ENCODE measurements at places on chromosomes 13 and 19. TPM values are rescaled to one million over a fixed set of nuclear protein-coding genes. Genes with fewer than 3 reads are reported as not detected.

GRCh38 chr13:36706755-36707154 is 32.9 kb downstream of the SERTM1 start:
- no peaks in the 10 kb centered on the region for H3K27me3 ChIP-seq
- no peak overlapping the region for H3K27ac ChIP-seq
- no peak for DNase-seq
- no peaks in the 10 kb centered on the region for H3K36me3 ChIP-seq
- no peaks in the 10 kb centered on the region for H3K4me1 ChIP-seq
- H3K4me3 ChIP-seq: no peak overlapping the region

DNA sequence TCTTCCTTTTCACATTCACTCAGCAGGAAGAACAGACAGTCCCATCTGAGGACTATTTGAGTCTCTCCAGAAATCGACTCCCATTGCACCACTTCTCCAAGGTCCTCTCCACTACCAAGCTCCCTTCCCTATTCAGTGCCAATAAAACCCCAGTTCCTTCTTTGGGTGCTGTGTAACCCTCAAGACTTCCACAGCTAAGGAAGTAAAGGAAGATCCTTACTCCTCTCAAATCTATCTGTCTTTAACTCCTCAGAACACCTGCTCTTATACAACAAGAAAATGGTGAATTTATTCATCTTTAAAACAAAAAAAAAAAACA is 29.2 kb upstream of the TM9SF2 start:
- H3K4me3 ChIP-seq: no peak overlapping the region
- H3K27me3 ChIP-seq: no peaks in the 10 kb centered on the region
- H3K4me1 ChIP-seq: no peaks in the 10 kb centered on the region
- no peak overlapping the region for H3K27ac ChIP-seq

DNA sequence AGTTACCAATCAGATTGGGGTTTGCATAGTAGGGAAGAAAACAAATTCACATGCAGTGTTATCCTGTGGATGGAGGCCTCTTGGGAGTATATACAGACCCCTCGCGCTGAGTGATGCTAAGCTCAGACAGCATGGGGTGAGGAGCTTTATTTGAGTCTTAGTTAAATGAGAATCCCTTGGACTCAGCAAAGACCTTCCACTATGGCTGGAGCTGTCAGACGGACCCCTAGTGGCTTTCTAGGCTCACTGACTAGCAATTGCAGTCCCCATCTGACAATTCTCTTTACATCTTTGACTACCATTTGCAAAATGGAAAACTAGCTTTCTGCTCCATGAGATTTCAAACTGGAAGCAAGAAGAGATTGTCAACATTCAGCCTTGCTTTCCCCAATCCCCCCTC is 90.4 kb downstream of the STOML3 start:
- no peaks in the 10 kb centered on the region for H3K36me3 ChIP-seq
- no peak for DNase-seq
- H3K4me1 ChIP-seq: no peaks in the 10 kb centered on the region
- no peaks in the 10 kb centered on the region for H3K27me3 ChIP-seq

- no peak for DNase-seq
- H3K36me3 ChIP-seq: peaks cover 10% of the 10 kb centered on the region
Observed at GRCh38 chr19:2475018-2475701, 767 bp upstream of the GADD45B start.

DNA sequence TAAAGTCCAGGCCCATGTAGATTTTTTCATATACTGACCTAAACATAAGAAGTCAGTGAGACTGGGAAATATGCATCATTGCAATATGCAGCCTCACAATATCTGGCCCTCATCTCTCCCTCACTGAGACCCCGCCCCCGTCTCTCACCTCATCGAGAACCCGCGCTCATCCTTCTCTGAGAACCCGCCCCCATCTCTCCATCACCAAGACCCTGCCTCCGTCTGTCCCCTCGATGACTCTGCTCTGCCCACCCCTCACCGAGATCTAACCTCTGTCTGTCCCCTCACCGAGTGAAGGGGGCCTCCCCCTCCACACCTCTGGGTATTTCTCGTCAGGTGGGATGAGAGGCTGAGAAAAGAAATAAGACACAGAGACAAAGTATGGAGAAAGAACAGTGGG is 20.5 kb upstream of the ZNF846 start:
- H3K4me1 ChIP-seq: peaks cover 6% of the 10 kb centered on the region
- no peak overlapping the region for H3K4me3 ChIP-seq
- no peaks in the 10 kb centered on the region for H3K36me3 ChIP-seq
- peak overlapping the region; percentile 97 for H3K27ac ChIP-seq

DNA sequence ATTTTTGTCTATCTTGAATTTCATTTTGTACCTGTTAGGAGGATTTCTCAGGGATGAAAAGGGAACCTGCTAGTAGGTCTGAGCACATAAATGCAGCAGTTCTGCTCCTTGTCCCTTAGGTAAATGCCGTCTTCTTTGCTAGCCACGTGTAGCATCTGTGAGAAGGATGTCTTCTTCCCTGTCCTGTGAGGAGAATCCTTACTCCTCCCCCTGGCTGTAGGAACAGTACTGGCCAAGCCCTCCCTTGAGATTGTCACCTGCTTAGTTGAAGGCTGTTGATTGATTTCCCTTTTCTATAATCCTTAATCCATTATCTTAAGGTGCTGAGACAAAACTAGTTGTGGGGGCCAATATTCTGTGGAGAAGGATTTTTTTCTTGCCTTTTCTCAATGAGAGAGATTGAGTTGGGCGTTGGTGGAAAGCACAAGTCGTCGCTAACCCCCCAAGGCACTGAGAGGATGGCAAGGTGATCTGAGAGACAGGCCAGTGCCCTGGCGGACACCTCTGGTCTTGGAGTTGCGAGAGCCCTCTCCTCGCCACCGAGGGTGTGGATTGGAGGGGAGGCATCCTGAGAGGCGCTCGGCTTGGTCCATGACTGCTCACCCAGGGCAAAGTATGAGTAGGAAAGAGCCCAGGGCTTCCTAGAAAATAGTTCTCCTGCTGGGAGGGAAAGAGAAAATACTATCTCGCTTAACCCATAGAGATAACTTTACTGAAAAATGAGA is 216.7 kb downstream of the ATP8A2 start:
- no peak overlapping the region for H3K27ac ChIP-seq
- H3K4me3 ChIP-seq: no peak overlapping the region
- H3K36me3 ChIP-seq: no peaks in the 10 kb centered on the region
- no peak for DNase-seq
- no peaks in the 10 kb centered on the region for H3K27me3 ChIP-seq

DNA sequence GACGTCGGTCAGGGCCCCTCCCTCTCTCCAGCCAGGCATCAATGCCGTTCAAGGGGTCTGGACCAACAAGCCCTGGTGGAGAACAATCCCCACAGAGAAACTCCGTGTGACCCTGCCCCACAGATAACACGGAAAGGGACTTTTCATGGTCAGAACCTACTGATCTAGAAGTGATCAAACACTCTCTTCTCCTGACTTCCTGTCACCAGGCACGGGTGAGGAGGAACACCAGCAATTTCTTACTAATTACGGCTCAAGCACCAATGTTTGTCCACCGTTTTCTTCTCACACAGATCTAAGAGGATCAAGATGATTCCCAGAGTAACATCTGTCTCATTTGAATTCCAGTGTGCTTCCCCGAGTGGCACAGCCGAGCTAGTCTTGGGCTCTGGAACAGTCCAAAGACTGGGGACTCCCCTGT is 11.8 kb downstream of the RASA3 start:
- no peaks in the 10 kb centered on the region for H3K36me3 ChIP-seq
- H3K27me3 ChIP-seq: no peaks in the 10 kb centered on the region
- peaks cover 64% of the 10 kb centered on the region for H3K4me1 ChIP-seq
- no peak overlapping the region for H3K27ac ChIP-seq

DNA sequence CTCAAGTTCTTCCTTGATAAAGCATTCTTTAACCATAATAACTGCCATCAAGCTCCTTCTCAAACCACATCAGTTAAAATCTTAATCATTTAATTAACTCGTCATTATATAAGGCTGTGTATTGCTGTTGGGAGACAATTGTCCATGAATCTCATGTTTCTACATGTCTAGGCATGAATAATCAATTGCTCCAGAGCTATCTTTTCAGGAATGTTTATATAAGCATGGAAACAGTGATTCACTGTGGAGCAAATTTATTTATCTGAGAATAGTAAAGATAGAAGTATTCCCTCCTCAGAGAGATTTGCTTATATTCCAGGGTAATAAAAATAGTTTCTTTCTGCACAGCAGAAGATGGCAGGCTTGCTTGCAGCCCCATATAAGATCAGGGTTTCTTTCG is 71.1 kb downstream of the CBY2 start:
- no peaks in the 10 kb centered on the region for H3K27me3 ChIP-seq
- H3K4me1 ChIP-seq: peaks cover 3% of the 10 kb centered on the region
- no peak for DNase-seq
- no peak overlapping the region for H3K4me3 ChIP-seq

GRCh38 chr13:43650882-43651281 is 135.9 kb downstream of the ENOX1 start:
- H3K36me3 ChIP-seq: no peaks in the 10 kb centered on the region
- H3K4me1 ChIP-seq: no peaks in the 10 kb centered on the region
- no peak overlapping the region for H3K27ac ChIP-seq
- no peak for DNase-seq
- H3K4me3 ChIP-seq: no peak overlapping the region

DNA sequence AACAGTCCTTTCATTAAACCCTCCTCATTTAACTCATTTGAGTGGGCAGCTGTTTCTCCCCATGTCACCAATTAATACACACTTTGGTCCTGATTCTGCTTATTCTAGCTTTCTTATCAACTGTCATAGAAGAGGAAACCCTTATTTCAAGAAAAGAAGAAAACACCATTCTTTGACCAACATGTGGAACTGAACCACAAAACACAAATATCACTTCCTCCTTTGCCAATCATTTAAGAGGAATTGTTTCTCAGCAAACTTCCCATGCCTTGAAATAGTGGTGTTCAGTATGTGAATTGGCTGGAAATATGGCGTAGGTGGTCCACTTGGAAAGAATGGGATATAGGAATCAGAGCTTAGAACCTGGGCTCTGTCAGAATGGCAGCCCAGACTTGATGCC is 20.4 kb downstream of the MBD3L2B start:
- DNase-seq: no peak
- H3K27me3 ChIP-seq: no peaks in the 10 kb centered on the region
- H3K36me3 ChIP-seq: no peaks in the 10 kb centered on the region

GRCh38 chr13:48042894-48043293 is 5.4 kb downstream of the NUDT15 start:
- H3K27ac ChIP-seq: no peak overlapping the region
- no peak overlapping the region for H3K4me3 ChIP-seq
- DNase-seq: no peak
- H3K27me3 ChIP-seq: no peaks in the 10 kb centered on the region
- peaks cover 12% of the 10 kb centered on the region for H3K4me1 ChIP-seq

GRCh38 chr19:18982669-18983068 is 41.7 kb upstream of the HOMER3 start:
- no peak overlapping the region for H3K27ac ChIP-seq
- H3K36me3 ChIP-seq: no peaks in the 10 kb centered on the region
- H3K4me3 ChIP-seq: no peak overlapping the region
- DNase-seq: no peak

DNA sequence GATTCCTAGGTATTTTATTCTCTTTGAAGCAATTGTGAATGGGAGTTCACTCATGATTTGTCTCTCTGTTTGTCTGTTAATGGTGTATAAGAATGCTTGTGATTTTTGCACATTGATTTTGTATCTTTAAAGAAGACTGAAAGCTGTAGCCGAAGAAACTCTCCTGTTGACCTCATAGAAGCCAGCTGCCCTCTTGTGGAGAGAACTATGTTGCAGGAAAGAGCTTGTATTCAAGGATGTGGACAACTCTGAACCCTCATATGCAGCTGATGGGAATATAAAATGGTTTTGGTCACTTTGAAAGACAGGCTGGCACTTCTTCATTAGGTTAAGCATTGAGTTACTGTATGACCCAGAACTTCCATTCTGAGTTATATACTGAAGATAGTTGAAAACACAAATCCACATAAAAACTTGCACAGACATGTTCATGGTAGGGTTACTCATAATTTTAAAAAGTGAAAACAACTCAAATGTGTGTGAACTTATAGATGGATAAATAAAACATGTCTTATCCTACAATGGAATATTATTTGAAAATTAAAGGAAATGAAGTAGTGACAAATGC is 65.8 kb upstream of the SLITRK6 start:
- no peak overlapping the region for H3K27ac ChIP-seq
- no peaks in the 10 kb centered on the region for H3K27me3 ChIP-seq
- H3K36me3 ChIP-seq: no peaks in the 10 kb centered on the region
- H3K4me3 ChIP-seq: no peak overlapping the region
- DNase-seq: no peak

DNA sequence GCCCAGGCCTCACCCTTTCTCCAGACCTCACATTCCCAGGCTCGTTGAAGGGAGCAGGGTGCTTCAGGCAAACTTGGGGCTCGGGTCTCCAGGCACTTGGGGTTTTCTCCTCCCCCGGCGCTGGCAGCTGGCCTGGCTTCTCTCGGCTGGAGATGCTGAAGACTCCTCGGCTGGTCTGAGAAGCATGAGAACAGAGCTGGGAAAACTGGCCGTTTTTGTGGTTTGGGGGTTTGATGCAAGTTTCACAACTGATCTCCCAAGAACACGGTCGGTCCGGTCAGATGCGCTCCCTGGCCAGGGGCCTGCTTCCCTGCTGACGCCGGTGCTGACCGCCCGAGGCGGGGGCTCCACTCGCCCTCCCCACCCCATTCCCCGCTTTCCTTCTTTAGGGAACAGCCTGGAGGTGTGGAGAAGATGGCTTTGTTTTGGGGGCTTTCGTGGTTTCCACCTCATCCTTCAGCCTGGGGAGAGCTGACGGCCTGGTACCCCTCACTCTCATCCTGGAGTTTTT is 35.3 kb downstream of the CEBPA start:
- no peak overlapping the region for H3K4me3 ChIP-seq
- H3K27me3 ChIP-seq: no peaks in the 10 kb centered on the region
- no peaks in the 10 kb centered on the region for H3K36me3 ChIP-seq
- no peak overlapping the region for H3K27ac ChIP-seq
- H3K4me1 ChIP-seq: peaks cover 14% of the 10 kb centered on the region
- no peak for DNase-seq

GRCh38 chr13:112058519-112058873 is 8.5 kb upstream of the SOX1 start:
- DNase-seq: no peak
- peaks cover 100% of the 10 kb centered on the region for H3K27me3 ChIP-seq
- no peaks in the 10 kb centered on the region for H3K36me3 ChIP-seq
- no peak overlapping the region for H3K27ac ChIP-seq
- H3K4me1 ChIP-seq: no peaks in the 10 kb centered on the region
- H3K4me3 ChIP-seq: no peak overlapping the region

GRCh38 chr13:43433691-43434141 is 353.1 kb downstream of the ENOX1 start:
- H3K27ac ChIP-seq: no peak overlapping the region
- no peaks in the 10 kb centered on the region for H3K36me3 ChIP-seq
- no peaks in the 10 kb centered on the region for H3K4me1 ChIP-seq

- no peak overlapping the region for H3K4me3 ChIP-seq
- no peaks in the 10 kb centered on the region for H3K27me3 ChIP-seq
- DNase-seq: no peak
- H3K36me3 ChIP-seq: no peaks in the 10 kb centered on the region
Observed at GRCh38 chr13:35889560-35889959, 241.6 kb downstream of the DCLK1 start.

Gene ZNF486
- total RNA-seq: 8.8 TPM

Gene PRTN3
- total RNA-seq: not detected

Gene NKG7
- 2.5 TPM for total RNA-seq

Gene CD37
- 5.4 TPM for total RNA-seq

Gene RGCC
- total RNA-seq: 8.5 TPM

Gene CBY2
- total RNA-seq: not detected

Gene TGFBR3L
- not detected for total RNA-seq

Gene LHB
- total RNA-seq: not detected

Gene CD22
- 0.11 TPM for total RNA-seq

Data from esophagus squamous epithelium (tissue), 5 donors.